ENCODE measurements at places on chromosomes 4 and X.

GRCh38 chrX:38103857-38104812 is 97.8 kb downstream of the SYTL5 start:
- no peak for DNase-seq

- DNase-seq: no peak
These were observed 10.0 kb downstream of the XAGE2 start for GRCh38 chrX:52378870-52379269.

GRCh38 chrX:88613338-88613737 is 133.7 kb upstream of the CPXCR1 start:
- no peak for DNase-seq

DNA sequence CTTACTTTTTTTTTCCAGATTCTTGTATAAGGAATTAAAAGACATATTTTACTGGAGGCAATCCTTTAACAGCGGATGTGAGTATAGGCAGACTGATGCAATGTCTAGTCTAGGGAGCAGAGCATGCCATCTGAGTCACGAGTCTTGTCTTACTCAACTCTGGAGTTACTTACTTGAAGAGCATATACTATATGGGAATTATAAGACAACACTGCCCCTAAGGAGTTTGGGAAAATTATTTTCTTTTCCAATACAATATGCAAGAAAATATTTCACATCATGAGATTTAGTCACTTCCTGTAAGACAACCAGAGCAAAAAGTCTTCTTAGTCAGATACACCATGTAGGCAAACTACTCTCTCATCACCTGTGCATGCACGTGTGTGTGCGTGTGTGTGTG is 537.3 kb upstream of the FTHL17 start:
- no peak for DNase-seq

All from effector CD8-positive, alpha-beta T cell (primary cell).